ENCODE measurements at places on chromosomes 4 and X. TPM values are rescaled to one million over a fixed set of nuclear protein-coding genes. Genes with fewer than 3 reads are reported as not detected.
A peak's percentile ranks its signal among the peaks of the same experiment; 100 is the strongest.

- DNase-seq = no peak
Measured at GRCh38 chr4:151563194-151563593, 154.2 kb downstream of the FHIP1A start.

- DNase-seq = no peak
Measured at GRCh38 chrX:2261831-2262667, 238.7 kb downstream of the DHRSX start.

DNA sequence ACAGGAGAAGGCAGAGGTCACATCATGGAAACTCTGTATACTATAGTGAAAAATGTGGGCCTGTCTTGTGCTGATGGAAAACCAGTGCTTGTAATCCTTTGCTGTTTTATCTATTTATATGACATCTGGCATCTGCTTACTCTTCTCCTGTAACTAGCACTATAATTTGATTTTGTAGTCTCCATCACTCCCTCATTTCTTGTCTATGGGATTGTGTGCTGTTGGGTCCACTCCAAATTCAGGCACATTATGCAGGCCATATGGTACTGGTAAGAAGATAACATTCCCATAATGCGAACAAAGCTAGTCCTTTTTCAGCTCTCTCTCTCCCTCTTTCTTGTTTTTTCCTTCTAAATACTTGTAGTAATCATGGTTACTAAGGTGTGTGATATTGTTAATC is 581.2 kb upstream of the IGFBP7 start:
- no peak for DNase-seq

- DNase-seq = no peak
Measured at GRCh38 chrX:79556800-79557199, 189.7 kb upstream of the ITM2A start.

DNA sequence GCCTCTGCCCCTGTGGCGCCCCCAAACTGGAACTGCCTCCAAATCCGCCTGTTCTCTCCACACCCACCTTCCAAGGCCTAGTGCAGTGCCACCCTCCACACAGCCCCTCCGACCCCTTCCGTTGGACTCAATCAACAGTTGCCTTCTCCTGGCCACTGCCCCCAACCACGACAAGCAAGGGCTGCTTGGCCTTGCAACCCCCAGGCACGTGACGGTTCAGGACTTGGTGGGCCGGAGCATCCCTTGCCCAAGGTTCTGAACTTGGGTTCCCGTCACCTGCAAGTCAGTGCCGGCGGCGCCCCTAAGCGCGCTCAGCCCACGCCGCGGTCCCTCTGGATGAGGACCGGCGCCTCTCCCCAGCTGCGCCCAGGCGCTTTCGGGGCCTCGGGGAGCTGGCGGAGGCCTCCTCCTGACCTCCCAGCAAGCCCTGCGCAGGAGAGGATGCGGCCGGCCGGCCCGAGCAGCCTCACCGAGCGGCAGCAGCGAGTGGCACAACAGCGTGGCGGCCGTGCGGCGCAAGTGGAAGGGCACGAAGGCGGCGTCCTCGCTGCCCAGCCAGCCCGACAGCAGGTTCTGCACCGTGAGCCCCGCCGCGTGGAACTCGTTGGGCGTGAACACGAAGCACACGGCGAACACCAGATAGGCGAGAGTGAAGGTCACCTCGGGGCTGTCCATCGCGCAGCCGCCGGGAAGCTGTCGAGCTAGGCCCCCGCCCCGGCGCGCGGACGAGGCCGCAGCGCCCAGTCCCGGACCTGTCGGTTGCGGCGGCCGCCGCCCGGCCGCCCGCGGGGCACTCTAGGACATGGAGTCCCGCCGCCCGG is 750 bp downstream of the TMEM129 start:
- peak; percentile 65 for DNase-seq

- no peak for DNase-seq
Measured at GRCh38 chr4:181957088-181957487, 286.1 kb upstream of the TENM3 start.

- DNase-seq = no peak
Measured at GRCh38 chr4:138659812-138660316, 355.7 kb upstream of the NOCT start.

DNA sequence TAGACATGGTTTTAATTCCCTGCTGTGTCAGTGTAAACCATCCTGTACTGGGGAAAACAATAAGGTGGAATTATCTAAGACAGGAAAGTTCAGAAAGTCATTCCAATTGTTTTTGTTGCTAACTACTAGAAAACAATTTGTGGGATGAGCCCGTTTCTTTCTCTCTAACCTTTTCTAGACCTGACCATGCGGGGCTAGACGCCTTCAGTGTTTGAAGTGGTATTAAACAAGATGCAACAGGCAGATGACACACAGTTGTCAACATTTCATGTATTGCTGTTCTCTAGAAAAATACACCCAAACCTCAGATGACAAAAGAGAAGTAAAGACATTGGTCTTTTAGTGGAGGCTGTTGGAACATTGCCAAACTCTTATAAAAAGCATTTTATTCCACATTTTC is 105.7 kb downstream of the FRAS1 start:
- no peak for DNase-seq

- no peak for DNase-seq
Measured at GRCh38 chr4:103499094-103499493, 220.7 kb downstream of the TACR3 start.

- DNase-seq = no peak
Measured at GRCh38 chr4:100268789-100269188, 78.5 kb upstream of the DDIT4L start.

DNA sequence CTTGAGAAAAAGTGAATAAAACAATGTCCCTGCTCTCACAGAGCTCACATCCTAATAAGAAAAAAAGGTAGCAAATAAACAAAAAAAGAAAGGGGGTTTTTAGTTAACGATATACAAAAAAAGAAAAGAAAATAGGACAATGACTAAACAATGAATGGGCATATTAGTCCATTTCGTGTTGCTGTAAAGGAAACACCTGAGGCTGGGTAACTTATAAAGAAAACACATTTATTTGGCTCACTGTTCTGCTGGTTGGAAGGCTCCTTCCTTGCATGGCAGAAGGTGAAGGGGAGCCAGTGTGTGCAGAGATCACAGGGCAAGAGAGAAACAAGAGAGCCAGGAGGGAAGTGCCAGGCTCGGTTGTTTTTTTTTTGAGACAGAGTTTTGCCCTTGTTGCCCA is 4.7 kb upstream of the KLF3 start:
- no peak for DNase-seq

DNA sequence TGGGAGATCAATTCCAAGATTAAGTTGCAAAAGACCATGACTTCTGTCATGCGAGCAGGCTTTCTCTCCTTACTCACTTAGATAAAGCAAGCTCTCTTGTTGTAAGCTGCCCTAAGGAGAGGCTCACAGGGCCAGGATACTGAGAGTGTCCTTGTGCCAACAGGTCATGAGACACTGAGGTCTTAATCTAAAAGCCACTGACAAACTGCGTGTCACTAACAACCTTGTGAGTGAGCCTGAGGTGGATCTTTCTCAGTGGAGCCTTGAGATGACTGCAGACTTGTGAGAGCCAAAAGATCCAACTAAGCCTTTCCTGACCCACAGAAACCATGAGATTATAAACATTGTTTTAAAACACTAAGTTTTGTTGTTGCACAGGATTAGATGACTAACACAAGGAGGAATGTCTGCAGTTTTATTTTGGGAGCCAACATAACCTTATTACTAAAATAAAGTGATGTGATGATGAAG is 170.5 kb downstream of the SLC39A8 start:
- no peak for DNase-seq

Gene CYLC1
- not detected for total RNA-seq

Gene F11
- not detected for total RNA-seq

Gene F8A1
- total RNA-seq = 10.0 TPM

Gene GALNTL6
- total RNA-seq = 0.82 TPM

Gene MAGEA9B
- total RNA-seq = not detected

Gene ZFP42
- total RNA-seq = not detected

Gene JCHAIN
- 38.2 TPM for total RNA-seq

All from transverse colon (tissue), 4 donors.